Sigmoid colon (tissue), 7 donors: ENCODE measurements at places on chromosomes 2 and 18. TPM values are rescaled to one million over a fixed set of nuclear protein-coding genes. Genes with fewer than 3 reads are reported as not detected.

GKN2 gene
- not detected for total RNA-seq

ACVR2A gene
- 52.5 TPM for total RNA-seq

CREB1 gene
- total RNA-seq = 42.9 TPM

ASXL3 gene
- 5.7 TPM for total RNA-seq

CKAP2L gene
- 0.28 TPM for total RNA-seq

- no peaks in the 10 kb centered on the region for H3K36me3 ChIP-seq
- peaks cover 12% of the 10 kb centered on the region for H3K4me1 ChIP-seq
- H3K4me3 ChIP-seq = no peak overlapping the region
- DNase-seq = no peak
- no peaks in the 10 kb centered on the region for H3K27me3 ChIP-seq
- no peak overlapping the region for H3K27ac ChIP-seq
These were observed 28.1 kb downstream of the GAREM1 start for GRCh38 chr18:32442575-32442974.

DNA sequence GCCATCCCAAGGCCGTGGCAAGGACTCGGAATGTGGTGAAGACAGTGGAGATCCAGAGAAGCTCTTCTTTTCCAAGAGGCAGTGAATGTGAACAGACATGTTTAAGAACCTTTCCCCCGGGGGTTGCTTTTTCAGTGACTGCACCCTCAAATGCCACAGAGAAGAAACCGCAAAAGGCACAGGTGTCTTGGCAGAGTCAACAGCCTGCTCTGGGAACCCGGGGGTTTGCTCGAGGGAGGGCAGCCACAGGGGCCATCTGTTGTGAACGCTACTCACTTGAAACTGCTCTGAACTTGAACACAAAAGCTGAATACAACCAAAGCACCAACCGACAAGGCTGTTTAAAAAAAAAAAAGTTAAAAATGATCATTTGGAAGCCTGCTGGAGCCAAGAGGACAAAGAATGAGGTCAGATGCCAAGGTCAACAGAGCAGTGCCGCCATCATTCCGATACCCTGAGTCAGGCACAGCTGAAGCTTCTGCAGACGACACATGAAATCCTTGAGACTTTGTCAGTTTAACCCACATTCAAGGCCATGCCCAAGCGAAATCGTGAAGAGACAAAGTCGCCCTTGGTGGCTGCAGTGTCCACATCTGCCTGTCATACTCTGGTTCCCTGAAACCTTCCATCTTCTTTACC is 47.4 kb downstream of the PSMG2 start:
- H3K4me1 ChIP-seq = no peaks in the 10 kb centered on the region
- no peaks in the 10 kb centered on the region for H3K27me3 ChIP-seq
- no peak overlapping the region for H3K4me3 ChIP-seq
- no peaks in the 10 kb centered on the region for H3K36me3 ChIP-seq
- no peak overlapping the region for H3K27ac ChIP-seq
- no peak for DNase-seq

- no peak for DNase-seq
- H3K27ac ChIP-seq = no peak overlapping the region
- no peaks in the 10 kb centered on the region for H3K27me3 ChIP-seq
- H3K36me3 ChIP-seq = peaks cover 26% of the 10 kb centered on the region
- no peak overlapping the region for H3K4me3 ChIP-seq
These were observed 38.9 kb downstream of the CCNT2 start for GRCh38 chr2:134957477-134957876.

DNA sequence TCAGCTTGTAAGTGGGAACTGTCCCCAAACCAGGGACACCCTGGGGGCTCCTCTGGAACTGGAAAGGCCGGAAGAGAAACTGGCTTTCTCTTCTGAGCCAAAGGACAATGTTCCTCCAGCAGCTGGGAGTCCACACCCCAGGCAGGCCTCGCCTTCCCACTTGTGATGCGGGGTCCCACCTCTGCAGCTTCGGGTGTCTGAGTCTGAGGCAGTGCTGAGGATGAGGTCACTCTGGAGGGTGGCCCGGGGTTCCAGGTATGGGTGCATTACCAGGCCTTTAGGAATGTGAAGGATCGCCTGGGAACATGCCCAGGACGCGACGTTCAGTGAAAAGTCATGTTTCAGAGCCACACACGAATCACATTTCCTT is 18.2 kb upstream of the BOK start:
- H3K36me3 ChIP-seq = no peaks in the 10 kb centered on the region
- no peak overlapping the region for H3K27ac ChIP-seq
- no peak for DNase-seq
- H3K4me1 ChIP-seq = peaks cover 18% of the 10 kb centered on the region

DNA sequence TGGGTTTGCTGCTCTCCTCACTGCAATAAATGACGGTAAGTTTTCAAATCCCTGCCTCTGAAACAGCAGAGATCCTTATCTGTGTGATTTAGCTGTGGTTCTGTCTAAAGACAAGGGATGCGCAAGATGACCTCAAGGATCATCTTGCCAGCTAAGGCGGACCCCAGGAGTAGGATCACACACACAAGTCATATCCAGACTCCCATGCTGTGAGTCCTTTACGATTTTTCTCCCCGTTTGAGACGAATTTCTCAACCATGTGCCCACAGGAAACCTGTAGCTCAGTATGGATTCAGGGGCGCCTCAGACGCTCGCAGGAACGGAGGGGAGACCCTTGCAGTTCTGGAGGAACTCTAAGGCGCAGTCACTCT is 11.1 kb upstream of the DCTN1 start:
- peaks cover 54% of the 10 kb centered on the region for H3K4me1 ChIP-seq
- H3K27ac ChIP-seq = peak overlapping the region; percentile 94
- no peak for DNase-seq
- H3K27me3 ChIP-seq = no peaks in the 10 kb centered on the region
